ENCODE measurements at places on chromosomes 16 and 17.

GRCh38 chr16:67760206-67760955, 41.3 kb upstream of the GFOD2 start:
- DNase-seq: no peak

DNA sequence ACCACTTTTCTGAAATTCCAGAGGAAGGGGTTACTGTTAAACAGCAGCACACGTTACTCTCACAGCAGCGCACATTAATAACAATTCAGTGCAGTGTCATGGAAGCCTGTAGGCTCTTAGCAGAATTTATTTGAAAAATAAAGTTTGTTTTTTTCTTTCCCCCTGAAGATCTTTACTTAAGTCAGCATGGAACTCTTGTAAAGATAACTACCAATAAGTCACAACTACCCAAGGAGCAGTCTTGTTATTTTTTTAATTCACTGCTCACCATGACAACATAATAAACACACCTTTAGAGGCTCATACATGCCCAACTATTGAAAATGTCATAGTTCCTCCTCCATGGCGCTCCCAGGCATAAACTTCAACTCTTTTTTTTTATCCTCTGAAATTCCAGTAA, 31.8 kb upstream of the PSMD7 start:
- DNase-seq: no peak

- DNase-seq: no peak
Observed at GRCh38 chr17:77034677-77035424, 105.9 kb upstream of the SEC14L1 start.

- no peak for DNase-seq
Observed at GRCh38 chr16:81180578-81180977, 57.9 kb upstream of the BCO1 start.

DNA sequence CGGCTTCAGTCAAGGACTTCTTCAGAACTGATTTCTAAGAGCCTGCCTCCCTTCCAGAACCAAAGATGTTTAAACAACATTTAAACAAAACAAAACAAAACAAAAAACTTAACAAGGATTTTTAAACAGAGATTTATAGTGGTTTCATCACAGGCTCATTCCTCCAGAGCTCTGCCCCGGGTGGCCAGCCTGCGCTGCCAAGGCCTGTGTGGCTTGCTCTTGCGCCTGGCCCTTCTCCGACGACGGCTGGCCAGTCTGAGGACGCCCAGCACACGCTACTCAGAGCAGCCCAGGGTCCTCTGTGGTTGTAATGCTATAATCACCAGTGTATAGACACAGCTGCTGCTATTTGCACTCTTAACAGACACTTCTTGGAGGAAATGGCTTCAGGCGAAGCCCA, 307.2 kb upstream of the MYOCD start:
- DNase-seq: no peak
